ENCODE measurements at places on chromosomes 4 and X.
A peak's percentile ranks its signal among the peaks of the same experiment; 100 is the strongest.

- DNase-seq = no peak
Observed at GRCh38 chrX:143634663-143635455, 1.0 kb downstream of the SLITRK4 start.

GRCh38 chr4:97994765-97995465 is 148.4 kb downstream of the STPG2 start:
- DNase-seq = no peak

DNA sequence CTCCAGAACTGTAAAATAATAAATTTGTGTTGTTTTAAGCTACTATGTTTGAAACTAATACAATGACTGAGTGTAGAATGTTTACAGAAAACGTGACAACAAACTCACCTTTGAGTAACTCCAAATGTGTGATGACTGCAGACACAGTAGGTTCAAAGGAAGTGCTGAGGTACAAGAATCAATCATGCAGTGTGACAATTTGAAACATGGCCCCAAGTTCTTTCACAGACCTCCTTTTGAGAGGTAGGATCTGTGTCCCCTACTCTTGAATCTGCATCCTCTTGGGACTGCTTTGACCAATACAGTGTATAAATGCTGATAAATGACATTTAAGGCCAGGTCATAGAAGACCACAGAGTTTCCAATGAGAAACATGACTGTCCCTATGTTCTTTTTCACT is 667.7 kb upstream of the DIPK2B start:
- no peak for DNase-seq

DNA sequence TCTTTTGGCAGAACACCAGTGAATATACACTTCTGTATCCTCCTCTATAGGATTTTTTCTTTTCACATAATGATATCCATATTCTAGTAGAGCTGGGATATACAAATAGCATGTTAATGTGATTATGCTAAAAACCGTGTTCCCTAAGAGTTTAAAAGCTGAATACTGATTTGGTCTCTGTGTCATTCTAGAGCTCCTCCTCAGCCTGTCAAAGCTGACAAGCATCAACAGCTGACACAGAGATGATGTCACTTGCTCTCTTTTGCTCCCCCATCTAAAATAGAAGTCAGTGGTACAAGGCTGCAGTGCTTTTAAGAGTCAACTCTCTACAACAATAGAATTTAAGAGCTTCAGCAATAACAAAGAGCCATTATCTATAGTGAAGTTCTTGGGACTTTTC is 17.1 kb upstream of the HERC3 start:
- DNase-seq = no peak

DNA sequence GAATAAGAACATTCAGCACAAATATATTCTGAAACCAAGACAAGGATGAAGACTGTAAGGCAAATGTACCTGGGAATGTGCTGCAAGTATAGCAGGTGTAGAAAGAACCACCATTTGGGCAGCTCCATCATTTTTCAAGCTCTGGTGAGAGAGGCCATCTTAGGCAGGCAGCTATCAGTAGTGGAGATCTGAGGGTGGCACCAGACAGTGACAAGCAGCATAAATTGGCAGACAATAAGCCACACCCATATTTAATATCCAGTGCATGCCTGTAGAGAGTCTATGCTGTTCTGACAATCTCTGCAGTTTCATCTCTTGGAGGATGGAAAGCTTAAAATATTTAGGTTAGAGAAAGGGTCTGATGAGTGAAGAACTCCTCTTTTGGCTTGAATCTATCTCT is 22.5 kb downstream of the CCNG2 start:
- DNase-seq = no peak

GRCh38 chrX:154541896-154542722 is 4.5 kb downstream of the G6PD start:
- DNase-seq = peak; percentile 96

GRCh38 chr4:23135792-23136645 is 443.3 kb downstream of the GBA3 start:
- DNase-seq = peak; percentile 59

DNA sequence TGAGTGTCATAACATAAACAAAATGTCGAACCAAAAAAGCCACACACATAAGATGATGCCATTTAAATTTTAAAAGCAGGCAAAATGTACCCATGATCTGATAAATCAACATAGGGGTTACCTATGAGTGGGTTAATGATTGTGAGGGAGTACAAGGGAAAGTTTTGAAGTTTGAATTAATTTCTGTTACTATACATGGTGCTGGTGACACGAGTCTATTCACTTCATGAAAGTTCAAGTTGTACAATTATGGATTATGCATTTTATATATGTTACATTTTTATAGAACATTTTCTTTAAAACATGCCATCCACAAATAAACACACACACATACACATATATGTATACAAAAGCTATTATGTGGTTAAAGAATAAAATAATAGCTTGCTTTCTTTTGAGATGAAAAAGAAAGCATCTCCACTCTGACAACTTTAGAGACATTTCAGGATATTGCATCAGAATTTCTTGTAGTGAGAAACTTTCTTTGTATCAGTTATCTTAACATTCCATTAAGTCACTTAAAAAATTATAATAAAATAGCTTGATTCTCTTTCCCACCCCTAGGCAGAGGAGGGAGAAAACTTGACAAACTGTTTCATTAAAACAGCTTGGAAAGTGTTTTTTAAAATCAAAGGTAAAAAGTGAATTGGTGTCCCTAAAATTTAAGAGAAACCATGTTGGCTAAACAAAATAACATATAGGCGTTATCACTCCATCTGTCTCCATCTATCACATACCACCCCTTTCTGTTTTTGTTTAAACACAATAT is 891.8 kb upstream of the NDST4 start:
- DNase-seq = no peak

DNA sequence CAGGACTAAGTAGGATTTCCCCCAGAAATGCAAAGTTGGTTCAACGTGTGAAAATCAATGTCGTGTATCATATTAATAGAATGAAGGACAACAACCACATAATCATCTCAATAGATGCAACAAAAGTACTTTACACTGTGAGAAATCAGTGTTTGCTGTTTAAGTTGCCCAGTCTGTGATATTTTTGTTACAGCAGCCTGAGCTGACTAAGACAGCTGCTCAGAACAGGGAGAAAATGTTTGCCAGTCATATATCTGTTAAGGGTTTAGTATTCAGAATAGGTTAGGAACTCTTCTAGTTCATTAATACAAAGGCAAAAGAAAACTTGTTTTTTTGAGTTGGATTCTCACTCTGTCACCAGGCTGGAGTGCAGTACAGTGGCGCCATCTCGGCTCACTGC is 12.5 kb downstream of the MAEA start:
- DNase-seq = no peak

DNA sequence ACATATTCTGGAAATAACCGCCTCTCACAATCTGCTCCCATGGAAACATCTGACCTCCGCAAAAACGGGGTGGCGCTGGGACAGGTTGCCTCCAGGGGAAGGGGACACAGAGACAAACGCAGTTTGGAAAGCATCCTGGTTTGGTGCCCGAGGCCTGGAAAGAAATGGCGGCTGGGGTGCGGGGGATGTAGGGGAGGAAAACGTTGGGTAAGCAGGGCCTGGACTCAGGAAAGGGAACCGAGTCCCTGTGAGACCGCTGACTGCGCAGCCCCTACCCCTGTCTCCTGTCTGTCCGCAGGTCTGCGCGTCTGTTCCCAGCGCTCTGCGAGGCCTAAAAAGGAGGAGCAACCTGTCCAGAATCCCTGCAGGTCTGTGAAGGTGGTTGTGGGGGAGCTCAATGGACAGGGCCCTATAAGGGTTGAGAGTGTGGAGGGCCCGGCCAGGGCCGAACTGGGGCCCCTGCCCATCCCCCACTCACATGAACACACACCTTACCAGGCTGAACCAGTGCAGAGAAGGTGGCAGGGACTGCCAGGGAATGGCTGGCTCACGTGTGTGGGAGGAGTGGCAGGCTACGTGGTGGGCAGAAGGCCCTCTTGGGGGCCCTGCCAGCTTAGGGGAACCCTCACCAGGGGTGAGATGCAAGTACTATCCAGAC is 672 bp downstream of the TCEAL3 start:
- DNase-seq = no peak

- peak; percentile 89 for DNase-seq
Observed at GRCh38 chr4:120071192-120071795, 4.6 kb upstream of the MAD2L1 start.

DNA sequence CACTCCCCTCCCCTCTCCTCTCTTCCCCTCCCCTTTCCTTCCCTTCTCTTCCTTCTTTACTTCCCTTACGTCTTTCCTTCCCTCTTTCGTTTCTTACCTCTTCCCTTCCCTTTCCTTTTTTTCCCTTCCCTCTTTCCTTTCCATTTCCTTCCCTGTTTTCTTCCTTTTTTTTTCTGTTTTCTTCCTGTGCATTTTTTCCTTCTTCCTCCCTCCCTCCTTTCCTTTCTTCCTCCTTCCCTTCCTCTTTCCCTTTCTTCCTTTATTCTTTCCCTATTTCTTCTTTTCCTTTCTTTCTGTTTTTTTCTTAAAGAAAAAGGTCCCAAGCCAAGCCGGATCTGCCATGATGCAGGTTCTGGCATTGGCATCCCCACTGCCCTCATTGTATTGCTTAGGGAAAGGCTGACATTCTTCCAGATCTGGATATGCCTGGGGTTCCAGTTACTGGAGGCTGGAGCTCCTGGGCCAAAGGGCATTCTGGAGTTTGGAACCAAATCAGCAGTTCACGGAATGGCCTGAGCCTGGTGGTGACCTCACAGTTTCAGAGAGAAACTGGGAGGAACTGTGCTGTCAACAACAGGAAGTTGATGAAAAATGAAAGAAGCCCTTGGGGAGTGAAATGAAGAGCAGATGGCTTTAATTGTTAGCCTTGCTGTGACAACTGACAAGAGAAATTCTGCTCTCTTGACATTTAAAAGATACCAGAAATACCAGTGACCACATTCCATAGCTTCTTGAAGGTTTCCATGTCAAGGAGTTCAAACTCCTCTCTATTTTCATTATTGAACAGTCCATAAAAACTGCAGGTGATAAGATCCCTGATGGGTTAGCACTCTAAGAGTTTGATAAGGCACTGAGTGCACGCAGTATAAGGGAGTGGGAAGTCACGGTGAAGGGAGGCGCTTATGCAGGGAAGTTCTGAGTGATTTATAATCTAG is 622.1 kb downstream of the SPRY1 start:
- DNase-seq = peak; percentile 76

- no peak for DNase-seq
Observed at GRCh38 chr4:68129793-68130192, at the start of gene TMPRSS11F. Gene TMPRSS11F, minus strand, starts transcription at chr4:68129869. Its CDS starts 49 bp downstream, at chr4:68129820.

DNA sequence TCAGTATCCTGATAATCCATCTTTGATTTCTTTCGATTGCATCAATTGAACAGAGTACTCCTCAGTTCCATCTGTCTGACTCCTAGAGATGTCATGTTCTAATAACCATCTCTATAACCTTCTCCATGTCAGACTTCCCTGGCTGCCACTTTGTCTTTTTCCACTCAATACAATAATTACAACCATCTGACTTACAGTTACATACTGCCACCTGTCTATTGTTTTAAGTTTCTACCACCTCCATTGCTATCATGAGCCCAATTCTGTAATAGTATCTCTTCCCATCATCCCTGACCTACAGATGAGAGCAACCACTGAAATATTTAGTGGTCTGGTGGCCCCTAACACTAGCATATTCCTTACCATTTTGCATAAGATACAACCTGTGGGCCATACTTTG is 439.2 kb upstream of the FAM47C start:
- no peak for DNase-seq
